ENCODE measurements at places on chromosomes 1 and 21.

- DNase-seq: no peak
Observed at GRCh38 chr1:9912264-9912936, 2.3 kb upstream of the CTNNBIP1 start.

GRCh38 chr1:200226969-200227303 is 182.9 kb downstream of the ZNF281 start:
- DNase-seq: no peak

GRCh38 chr1:203860396-203861025 is 888 bp upstream of the SNRPE start:
- no peak for DNase-seq

GRCh38 chr1:204092632-204093420 is 19.9 kb downstream of the SOX13 start:
- no peak for DNase-seq

DNA sequence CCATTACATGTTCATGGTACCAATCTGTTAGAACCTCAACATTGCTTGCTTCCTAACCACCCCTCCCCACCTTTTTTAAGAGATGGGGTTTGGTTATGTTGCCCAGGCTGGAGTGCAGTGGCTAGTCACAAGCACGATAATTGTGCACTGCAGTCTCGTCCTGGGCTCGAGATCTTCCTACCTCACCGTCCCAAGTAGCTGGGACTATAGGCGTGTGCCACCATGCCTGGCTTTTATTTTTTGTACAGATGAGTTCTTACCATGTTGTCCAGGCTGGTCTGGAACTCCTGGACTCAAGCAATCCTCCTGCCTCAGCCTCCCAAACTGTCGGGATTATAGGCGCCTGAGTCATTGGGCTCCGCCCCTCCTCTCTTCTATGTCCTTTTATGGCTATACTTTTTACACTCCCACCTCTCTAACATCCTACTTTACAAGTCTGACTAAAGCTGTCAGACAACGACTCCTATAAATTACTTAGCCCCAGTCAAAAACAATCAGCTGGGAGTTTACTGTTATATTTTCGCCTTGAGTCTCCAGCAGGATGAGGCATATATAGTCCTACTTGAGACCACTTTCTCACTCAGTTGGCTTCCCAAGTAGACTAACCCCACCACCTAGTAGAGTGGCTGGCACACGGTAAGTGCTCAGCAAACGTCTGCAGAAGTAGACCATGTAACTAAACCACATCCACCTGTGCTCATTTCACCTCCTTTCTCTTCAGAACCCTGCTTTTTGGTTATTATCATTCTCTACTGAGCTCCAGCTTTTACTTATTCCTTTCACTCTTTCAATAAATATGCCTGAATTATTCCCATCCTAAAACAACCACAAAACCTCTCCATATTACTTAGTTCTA is 13.8 kb downstream of the ENSA start:
- DNase-seq: no peak

DNA sequence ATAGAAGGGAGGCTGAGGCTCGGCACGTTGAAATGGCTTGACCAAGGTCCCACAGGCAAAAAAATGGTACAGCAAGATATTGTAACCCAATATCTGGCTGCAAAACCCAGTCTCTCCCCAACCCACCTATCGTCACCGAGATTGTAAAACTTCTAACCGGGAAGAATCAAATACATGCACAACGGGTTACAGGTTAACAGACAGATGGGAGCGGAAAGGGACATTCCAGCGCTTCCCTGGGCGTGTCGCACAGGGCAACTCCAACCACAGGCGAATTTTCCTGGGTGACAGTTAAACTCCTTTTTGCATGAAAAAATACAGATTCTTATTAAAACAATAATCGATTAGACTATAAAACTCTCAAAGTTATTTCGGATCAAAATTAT is 31.8 kb upstream of the JUN start:
- DNase-seq: no peak

DNA sequence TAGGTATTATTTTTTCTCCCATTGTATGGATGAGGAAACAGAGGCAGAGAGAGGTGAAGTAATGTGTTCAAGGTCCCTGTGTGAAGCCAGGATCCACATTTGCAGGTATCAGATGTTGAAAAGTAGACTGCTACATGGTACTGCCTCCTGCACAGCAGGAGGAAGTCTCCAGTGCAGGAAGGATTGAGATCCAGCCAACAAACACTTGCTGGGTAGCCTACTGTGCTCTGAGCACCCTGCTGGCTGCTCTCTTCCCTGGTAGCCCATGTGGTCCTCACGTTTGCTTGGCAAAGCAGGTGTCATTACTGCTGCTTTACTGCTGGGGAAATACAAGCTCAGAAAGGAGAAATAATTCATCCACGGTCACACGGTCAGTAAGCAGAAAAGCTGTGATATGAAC is 21.3 kb upstream of the GRIK3 start:
- no peak for DNase-seq

DNA sequence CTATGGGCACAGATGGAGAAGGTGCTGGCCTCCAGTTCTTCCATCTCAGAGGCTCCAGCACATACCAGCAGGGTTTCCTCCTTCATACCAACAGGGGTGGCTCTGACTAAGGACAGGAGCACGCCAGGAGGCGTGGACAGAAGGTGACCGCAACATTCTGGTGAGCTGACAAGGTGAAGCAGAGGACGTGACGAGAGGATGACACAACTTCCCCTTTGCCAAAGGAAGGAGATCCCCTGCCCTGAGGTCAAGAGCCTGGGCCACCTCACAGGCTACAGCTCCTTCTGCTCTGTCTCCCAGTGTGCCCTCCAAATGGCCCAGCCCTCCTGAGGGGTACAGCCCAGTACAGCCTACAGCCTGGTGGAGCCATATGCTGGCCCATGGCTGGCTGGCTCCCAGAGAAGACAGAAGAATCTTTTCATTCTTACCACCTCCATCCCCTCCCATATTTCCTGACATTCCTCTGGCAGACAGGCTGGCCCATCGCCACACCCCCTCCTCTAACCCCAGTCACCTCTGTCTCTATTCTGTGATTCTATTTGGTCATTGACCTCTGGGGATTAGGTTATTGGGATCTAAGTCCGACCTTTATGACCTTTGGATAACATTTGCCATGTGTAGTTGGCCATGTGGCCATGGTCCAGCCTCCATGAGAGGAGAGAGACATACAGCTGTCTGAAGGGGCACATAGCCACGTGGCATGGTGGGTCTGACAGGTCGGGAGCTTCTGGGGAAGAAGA is 5.1 kb upstream of the LAMB3 start:
- no peak for DNase-seq

GRCh38 chr1:235169986-235170385 is 8.9 kb upstream of the RBM34 start:
- DNase-seq: no peak

- no peak for DNase-seq
Observed at GRCh38 chr1:31739346-31739745, 24.8 kb downstream of the ADGRB2 start.

DNA sequence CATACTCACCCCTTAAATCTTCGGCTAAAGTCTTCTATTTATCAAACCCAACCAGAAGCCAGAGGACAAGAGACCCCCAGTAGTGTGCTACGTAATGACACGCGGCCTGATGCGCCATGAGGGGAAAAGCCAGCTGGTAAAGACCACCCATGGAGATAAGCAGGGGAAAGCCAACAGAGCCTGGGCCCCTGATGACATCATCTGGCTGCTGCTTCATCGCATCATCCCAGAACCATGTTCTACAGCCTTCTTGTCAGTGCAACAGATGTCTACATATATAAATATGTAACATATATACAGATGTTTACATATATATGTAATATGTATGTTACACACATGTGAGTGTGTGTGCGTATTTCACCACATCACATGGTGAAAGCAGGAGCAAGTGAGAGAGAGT is 81.7 kb upstream of the VANGL1 start:
- no peak for DNase-seq

DNA sequence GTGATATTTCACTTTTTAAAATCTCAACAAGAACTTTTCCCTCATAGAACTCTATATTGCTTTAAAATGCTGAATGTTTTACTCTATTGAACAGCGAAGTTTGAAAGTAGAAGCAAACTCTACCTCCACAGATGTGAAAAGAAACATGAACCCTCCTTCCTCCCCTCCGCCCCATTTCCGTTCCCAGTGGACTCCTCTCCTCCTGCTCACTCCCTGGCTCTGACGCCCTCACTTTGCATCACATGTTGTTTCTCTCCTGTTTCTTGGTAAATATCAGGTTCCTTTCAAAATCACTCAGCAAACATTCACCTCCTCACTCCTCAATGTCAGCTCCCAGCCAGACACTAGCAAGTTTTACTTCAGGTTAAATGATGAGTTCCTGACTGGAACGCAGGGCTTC is 34.6 kb downstream of the KCNH1 start:
- DNase-seq: no peak

DNA sequence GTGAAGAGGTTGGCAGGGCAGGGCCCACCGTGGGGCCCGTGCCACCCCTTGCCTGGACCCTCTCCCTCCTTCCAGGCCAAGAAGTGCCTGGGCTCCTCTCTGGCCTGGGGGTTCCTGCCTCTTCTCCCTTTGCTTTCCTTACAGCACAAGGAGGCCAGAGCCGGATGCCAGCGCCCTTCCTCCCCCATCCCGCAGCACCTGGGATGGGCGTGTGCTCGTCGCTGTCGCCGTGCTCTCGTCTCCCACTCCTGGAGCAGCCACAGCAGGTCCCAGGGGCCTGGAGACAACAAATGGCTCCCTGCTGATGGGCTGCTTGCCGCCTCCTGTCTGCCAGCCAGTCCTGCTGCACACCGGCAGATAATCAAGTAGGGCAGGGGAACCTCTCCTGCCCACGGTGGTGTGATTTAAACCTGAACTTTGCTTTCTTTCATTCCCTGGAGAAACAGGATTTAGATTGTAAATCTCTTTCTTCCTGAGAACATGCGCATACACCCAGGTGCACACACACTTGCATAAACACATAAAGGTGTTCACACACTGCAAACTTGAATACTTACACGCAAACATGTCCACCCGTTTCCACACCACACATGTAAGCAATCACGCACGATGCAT is 50.8 kb upstream of the POU3F1 start:
- no peak for DNase-seq

DNA sequence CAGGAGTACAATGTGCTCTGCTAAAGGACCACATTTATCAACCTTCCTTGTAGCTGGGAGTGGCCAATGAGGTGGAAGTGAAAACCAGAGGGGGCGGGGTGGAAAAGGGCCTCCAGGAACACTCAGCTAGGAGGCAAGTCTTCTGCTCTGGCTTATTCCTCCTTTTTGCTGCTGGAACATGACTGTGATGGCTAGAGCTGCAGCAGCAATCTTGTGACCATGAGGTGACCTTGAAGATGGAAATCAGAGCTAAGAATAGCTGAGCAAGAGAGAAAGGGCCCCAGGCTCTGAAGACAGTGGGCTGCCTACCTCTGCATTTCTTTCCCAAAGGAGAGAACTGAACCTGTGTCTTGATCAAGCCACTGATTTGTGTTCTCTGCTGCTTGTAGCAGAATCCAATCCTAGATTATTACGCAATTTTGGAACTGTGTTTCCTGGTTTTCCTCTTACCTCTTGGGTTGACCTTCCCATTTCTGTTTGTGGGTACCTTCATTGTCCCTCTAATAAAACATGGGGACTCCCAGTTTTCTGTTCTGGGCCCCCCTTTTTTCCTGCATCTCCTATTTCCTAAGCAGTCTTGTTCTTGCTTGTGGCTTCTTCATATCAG is 36.4 kb upstream of the WNT4 start:
- DNase-seq: no peak

- no peak for DNase-seq
Observed at GRCh38 chr1:103371234-103371633, 154.3 kb upstream of the RNPC3 start.

DNA sequence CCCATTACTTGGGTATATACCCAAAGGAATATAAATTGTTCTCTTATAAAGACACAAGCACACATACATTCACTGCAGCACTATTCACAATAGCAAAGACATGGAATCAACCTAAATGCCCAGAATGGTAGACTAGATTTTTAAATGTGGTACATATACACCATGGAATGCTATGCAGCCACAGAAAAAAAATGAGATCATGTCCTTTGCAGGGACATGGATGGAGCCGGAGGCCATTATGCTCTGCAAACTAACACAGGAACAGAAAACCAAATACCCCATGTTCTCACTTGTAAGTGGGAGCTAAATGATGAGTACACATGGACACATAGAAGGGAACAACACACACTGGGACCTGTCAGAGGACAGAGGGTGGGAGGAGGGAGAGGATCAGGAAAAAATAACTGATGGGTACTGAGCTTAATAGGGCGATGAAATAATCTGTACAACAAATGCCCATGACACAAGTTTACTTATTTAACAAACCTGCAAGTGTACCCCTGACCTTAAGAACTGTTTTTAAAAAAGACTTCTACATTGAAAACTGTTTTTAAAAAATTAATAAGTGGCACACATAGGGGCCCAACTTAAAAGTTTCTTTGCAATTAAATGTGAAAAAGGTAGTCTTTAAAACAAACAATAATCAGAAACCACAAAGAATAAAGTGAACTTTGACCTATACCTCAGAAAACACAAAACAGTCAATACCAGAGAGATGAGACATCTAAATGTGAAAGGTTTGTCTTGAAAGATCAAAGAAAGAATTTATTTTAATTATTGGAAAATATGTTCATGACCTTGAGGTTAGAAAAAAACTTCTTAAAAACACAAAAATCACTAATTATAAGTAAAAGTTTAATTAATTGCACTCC is 75.2 kb downstream of the CDC42BPA start:
- no peak for DNase-seq

- no peak for DNase-seq
Observed at GRCh38 chr21:20822666-20823065, 175.5 kb upstream of the NCAM2 start.

GRCh38 chr1:101284622-101285218 is 47.9 kb downstream of the S1PR1 start:
- no peak for DNase-seq

DNA sequence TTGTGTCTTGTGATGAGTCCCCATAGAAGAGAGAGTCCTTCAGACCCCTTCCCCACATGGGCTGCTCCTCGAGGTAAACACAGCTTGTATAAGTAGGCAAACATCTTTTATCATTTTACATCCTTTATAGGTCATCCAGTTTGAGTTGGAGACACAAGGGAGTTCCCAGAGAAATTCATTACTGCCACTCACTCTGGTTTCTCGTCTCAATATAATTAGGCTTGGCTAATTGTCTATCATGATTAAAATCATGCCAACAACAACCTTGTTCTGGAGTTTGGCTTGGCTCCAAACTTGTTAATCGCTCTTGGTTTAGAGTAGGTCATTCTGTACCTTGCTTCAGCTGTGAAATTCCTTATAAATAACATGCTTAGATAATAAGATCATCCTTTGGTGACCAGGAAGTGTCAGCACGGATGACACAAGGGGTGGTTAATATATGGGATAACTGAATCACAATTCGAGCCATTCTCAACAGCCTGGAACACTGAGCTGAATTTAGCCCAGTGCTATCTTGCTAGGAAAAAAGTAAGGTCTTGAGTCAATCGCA is 70.7 kb upstream of the DAB1 start:
- no peak for DNase-seq

- no peak for DNase-seq
Observed at GRCh38 chr1:45608175-45609156, 15.4 kb downstream of the CCDC17 start.

GRCh38 chr1:232868793-232869491 is 63.7 kb downstream of the MAP10 start:
- DNase-seq: no peak

All from neural crest cell (in vitro differentiated cells).